ENCODE measurements at places on chromosomes 12 and 14. TPM values are rescaled to one million over a fixed set of nuclear protein-coding genes. Genes with fewer than 3 reads are reported as not detected.

The ACSM4 gene
- not detected for total RNA-seq

GRCh38 chr14:32300136-32300535 lies 29.0 kb upstream of the AKAP6 start:
- no peaks in the 10 kb centered on the region for H3K27me3 ChIP-seq
- no peaks in the 10 kb centered on the region for H3K36me3 ChIP-seq
- no peak overlapping the region for H3K27ac ChIP-seq
- no peak for DNase-seq
- no peak overlapping the region for H3K4me3 ChIP-seq

GRCh38 chr12:49909356-49909755 lies 5.7 kb upstream of the FAIM2 start:
- no peak overlapping the region for H3K27ac ChIP-seq
- no peaks in the 10 kb centered on the region for H3K27me3 ChIP-seq
- H3K4me1 ChIP-seq, result no peaks in the 10 kb centered on the region
- no peaks in the 10 kb centered on the region for H3K36me3 ChIP-seq

- no peaks in the 10 kb centered on the region for H3K27me3 ChIP-seq
- H3K4me1 ChIP-seq, result no peaks in the 10 kb centered on the region
- no peak overlapping the region for H3K4me3 ChIP-seq
- no peaks in the 10 kb centered on the region for H3K36me3 ChIP-seq
Observed at GRCh38 chr14:53310412-53310811, 157.3 kb upstream of the DDHD1 start.

DNA sequence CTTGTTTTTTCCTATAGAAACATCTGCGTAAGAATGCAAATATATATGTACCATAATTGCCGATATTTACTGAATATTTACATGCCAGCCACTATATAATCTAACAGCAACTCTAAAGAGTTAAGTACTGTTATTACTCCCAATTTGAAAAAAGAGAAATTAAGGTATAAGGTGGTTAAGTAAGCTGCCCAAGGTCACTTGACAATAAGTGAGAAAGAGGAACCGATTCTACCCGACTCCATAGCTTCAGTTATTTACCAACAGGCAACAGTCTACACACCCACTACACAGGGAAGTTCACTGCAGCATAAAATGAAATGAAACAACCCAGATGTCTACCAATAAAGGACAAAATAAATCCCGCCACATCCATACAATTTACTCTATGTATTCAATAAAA lies 1.1 kb downstream of the MIS18BP1 start:
- peak overlapping the region; percentile 92 for H3K27ac ChIP-seq
- H3K4me1 ChIP-seq, result peaks cover 4% of the 10 kb centered on the region
- no peak for DNase-seq
- H3K36me3 ChIP-seq, result no peaks in the 10 kb centered on the region
- no peaks in the 10 kb centered on the region for H3K27me3 ChIP-seq

Measured in pancreas (tissue), 10 donors.